Hematopoietic multipotent progenitor cell treated with erythropoietin and hydrocortisone succinate and interleukin-3 and kit ligand, for 6 days (in vitro differentiated cells): ENCODE measurements at places on chromosomes 12 and 14.

DNA sequence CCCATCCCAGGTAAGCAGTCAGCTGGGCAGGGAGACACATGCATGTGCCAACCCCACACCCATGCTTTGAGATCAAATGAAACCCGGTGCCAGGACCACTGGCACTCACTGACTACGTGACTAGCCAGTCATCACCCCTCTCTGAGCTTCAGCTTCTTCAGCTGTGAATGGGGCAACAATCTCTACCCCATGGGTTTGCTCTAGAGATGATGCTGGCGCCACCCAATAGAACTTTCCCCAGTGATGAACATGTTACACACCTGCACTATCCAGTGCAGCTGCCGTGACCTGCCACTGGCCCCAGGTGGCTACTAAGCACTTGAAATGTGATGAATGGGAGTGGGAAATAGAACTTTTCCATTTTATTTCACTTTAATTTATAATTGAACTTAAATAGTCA is 70.3 kb downstream of the PITPNM2 start:
- DNase-seq = no peak

GRCh38 chr12:122976648-122976975 is 1.6 kb downstream of the OGFOD2 start:
- no peak for DNase-seq

DNA sequence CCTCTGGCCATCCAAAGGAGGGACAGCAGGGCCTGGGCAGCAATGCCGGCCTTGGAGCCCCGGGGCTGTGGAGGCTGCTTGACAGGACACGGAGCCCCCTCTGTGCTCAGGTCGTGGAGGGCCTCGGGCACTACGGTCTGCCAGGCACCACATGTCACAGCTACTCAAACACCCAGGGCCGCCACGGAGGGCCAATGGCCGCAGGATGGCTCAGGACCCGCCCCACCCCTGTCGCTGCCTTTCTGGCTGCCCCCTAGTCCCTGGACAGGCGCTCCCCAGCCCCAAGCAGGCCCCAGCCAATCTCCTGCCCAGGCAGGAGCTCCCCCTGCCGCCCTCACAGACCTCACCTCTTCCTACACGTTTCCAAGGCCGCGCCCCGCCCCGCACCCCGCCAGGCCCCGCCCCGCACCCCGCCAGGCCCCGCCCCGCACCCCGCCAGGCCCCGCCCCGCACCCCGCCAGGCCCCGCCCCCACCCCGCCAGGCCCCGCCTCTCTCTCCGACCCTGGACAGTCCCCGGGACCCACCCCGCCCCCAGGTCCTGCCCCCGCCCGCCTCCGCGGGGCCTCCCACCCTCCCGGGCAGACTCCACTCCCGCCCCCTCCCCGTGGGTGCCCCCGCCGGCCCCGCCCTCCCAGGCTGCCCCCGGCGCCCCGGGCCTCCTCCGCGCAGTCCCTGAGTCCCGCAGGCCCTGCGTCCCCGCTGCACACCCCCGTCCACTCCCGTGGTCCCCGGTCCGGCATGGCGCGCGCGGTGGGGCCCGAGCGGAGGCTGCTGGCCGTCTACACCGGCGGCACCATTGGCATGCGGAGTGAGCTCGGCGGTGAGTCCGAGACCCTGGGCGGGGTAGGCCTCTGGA is at the start of gene ASPG:
ASPG (plus strand) TSS at position 669 of the 857 bp plus-strand sequence; CDS start at position 740, 71 bp downstream.
- peak; percentile 38 for DNase-seq

- no peak for DNase-seq
These were observed 51.6 kb downstream of the CAND1 start for GRCh38 chr12:67320614-67321295.

DNA sequence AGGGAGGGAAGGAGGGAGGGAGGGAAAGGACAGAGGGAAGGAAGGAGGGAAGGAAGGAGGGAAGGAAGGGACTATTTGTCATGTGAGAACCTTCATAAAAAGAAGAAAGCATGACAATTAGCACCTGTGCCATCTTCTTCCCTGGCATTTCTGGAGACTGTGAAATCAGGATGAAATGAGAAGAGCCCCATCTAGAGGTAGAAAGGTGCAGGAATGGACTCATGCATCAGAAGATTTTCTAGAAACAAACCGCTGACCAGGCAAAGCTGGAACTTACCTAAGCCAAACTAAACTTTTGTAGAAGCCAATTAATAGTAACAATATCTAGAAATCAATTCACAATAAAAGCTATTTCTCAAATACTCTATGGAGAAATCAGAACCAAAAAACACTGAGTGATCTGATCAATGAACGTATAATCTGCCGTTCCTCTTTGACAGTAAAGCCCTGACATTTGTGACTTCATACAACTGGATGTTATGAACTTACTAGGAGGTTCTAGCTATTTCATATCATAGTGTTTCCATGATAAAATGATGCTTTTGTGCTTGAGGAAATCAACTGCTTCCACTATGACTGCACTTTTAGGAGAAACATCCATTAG is 24.4 kb upstream of the CRACR2A start:
- DNase-seq = peak; percentile 69

DNA sequence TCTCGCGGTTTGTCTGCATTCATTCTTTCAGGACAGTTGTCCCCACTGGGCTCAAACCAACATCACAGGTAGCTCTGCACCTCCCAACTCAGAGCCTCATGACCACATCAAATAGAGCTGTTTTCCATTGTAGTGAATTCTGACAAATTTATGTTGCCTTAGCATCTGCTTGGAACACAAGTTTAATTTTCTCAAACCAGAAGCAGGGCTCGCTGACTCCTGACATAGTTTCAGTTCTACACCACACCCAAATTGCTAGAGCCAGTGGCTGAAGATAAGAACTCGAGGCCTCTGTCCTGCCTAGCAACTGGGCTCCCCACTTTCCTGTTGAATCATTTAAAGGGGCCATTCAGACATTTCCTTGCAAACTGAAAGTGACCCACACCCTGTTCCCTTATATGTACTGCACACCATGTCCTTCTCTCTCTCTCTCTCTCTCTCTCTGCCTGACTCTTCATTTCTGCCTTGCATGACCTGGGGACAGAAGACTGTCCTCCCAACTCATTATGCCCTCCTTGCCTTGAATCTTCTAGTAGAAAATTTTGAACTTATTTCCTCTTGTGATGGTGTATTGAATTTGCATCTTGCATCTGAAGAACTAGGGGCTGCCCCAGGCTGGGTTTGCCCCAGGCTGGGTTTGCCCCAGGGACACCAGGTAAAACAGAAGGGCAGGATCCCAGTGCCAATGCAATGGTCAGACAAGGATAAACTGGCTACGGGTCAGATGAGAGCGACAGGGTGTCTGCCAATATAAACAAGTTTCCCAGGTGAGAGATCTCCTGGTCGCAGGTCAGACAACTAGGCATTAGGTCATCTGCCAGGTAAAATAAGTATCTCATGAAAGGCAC is 9.7 kb upstream of the WSCD2 start:
- DNase-seq = peak; percentile 97

GRCh38 chr12:52145228-52146088 is 46.4 kb downstream of the KRT80 start:
- DNase-seq = no peak

- no peak for DNase-seq
These were observed 96.0 kb downstream of the TGFB3 start for GRCh38 chr14:75885829-75886228.

DNA sequence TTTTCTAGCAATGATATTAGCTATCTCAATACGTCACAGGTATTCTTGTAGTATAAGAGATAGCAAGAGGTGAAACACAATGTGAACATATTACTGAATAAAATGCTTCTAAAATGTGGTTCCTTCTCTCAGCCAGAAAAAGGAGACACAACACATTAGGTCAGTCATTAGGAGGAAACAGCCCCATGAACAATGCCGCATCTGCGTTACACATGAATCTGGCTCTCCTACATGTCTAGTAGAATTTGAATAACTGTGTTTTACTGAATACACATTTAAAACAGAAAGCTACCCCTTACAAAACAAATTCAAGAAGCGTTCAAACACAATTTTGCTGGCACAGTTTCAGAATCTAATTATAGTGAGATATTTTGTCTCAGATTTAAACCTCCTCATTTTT is 51.6 kb downstream of the EFCAB11 start:
- no peak for DNase-seq

- DNase-seq = no peak
These were observed 599.1 kb downstream of the CCER1 start for GRCh38 chr12:90355711-90356355.

- no peak for DNase-seq
These were observed 442.2 kb upstream of the CCDC196 start for GRCh38 chr14:66043921-66044320.

DNA sequence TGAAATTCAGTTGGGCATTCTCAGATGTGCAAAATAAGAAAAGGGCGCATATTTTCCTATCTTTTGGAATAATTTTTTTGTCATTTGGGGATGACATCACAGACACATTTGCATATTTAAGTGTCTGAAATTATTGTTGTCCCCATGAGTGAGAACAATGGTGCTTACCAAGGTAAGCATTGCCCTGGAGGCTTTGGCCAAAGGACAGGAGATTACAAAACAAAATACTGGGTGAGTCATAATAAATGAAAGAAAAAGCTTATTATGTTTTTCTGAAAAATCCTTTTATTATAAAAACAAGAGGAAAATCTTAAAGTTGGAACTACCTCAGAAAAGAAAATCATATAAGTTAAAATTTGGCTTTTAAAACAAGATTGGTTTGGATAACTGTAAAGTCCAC is 254.9 kb downstream of the BTG1 start:
- DNase-seq = no peak

GRCh38 chr12:125467363-125467762 is 402.1 kb downstream of the AACS start:
- DNase-seq = no peak

GRCh38 chr12:107126796-107127481 is 33.6 kb upstream of the CRY1 start:
- peak; percentile 38 for DNase-seq

DNA sequence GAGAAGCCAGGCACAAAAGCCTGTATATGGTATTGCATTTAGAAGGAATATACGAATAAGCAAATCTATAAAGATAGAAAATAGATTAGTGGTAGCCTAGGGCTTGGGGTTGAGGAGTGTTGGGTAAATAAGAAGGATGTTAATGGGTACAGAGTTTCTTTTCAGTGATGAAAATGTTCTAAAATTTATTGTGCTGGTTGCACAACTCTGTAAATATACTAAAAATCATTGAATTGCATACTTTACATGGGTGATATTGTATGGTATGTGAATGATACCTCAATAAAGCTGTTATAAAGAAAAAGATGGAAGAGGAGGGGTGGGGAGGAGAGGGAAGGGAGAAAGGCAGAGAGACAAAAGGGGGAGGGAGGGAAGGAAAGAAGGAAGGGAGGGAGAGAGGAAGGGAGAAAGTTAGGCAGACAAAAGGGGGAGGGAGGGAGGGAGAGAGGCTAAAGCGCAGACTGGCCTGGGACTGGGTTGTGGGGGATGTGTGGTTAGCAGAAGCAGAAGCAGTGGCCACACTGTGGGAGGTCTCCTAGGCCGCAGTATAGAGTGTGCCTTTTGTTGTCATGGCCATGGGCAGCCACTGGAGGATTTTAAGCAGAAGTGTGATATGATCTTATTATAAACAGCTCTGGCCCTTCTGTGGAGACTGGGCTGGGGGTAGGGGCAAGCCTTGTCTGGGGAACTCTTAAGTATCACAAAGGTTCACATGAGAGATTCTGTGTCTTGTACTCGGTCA is 73.6 kb upstream of the ELK3 start:
- DNase-seq = peak; percentile 84

DNA sequence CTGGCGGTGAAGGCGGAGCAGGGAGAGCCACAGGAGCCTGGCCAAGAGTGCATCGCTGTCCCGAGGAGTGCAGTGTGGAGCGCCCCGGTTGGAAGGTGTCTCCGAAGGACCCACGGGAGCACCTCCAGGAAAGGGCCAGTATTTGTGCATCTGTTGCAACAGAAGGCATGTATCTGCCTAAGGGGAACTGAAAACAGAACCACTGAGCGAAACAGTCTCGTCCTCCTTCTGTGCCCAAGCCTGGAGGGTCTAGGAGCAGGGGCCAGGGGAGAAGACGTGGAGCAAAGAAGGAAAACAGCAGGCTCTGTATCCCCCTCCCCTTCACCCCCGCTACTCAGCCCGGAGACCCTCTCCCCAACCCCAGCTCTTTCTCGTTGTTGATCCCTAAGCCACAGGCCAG is 5.3 kb upstream of the LRRC10 start:
- no peak for DNase-seq

DNA sequence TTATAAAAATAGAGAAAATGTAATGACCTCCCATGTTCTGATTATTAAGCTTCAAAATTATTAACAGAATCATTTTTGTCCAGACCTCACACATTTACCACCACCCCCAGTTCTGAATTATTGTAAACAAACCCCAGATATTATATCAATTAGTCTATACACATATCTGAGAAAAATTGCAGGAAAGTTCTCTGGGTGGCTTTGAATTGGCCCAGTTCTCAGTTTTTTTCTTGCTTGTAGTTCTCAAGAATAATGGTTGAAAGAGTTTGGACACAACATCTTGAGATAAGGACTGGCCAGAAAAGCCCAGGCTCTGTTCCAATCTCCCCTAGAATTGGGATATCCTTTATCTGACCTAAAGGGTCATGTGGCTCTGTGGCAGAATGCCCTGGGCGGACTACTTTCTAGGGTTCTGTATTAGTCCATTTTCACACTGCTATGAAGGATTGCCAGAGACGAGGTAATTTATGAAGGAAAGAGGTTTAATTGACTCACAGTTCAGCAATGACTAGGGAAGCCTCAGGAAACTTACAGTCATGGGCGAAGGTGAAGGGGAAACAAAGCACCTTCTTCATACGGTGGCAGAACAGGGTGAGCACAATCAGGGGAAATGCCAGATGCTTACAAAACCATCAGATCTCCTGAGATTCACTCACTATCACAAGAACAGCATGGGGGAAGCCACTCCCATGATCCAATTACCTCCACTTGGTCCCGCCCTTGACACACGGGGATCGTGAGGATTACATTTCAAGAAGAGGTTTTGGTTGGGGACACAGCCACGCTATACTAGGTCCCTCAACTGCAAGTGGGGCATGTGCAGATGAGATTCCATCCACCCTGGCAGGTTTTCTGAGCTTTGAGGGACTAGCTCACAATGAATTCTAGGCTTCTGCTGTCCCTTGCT is 1504.6 kb upstream of the FLRT2 start:
- DNase-seq = no peak

DNA sequence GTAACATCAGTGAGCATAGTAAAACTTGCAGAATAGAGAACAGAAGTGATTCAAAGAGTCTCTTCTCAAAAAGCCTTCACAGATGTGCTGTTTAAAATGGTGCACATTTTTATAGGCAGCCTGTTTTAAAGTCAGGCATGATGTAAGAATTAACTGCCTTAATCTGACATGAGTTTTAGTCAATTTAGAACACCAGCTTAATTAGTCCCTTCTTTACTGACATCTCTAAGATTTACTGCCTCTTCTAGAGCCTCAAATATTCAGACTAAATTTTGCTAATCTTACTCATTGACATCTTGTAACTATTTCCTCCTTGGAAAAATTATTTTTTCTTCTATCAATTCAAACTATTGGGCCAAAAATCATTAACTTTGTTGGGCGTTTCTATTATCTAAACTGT is 782.5 kb downstream of the C12orf50 start:
- DNase-seq = no peak

- DNase-seq = no peak
These were observed 65.9 kb downstream of the WDR20 start for GRCh38 chr14:102205560-102205959.

DNA sequence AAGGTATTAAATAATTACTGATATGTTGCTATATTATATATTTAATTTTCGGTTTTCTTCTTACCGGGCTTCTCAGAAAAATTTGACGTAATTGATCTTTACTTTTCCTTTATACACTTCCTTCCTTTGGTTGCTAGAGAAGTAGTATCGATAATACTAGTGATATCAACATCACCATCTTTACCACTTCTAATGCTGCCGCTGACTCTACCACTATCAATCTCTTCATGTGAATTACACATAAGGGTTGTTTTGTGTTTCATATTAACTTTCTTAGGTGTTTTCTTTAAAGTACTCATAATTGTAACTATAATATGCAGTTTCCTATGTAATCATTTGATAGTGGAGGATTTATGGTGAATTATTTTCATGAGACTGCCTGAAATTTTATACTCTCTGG is 30.9 kb upstream of the KLRF1 start:
- no peak for DNase-seq
